ENCODE measurements at places on chromosomes 3 and 15. TPM values are rescaled to one million over a fixed set of nuclear protein-coding genes. Genes with fewer than 3 reads are reported as not detected.

CD96 gene
- 183 TPM for total RNA-seq

- no peak overlapping the region for H3K4me3 ChIP-seq
- H3K4me1 ChIP-seq = no peaks in the 10 kb centered on the region
- H3K36me3 ChIP-seq = peaks cover 6% of the 10 kb centered on the region
- no peak overlapping the region for H3K27ac ChIP-seq
- DNase-seq = no peak
Measured at GRCh38 chr15:58795825-58796224, 24.7 kb downstream of the MINDY2 start.

LRRC28 gene
- 20.0 TPM for total RNA-seq

FRMD4B gene
- total RNA-seq = 7.1 TPM

DNA sequence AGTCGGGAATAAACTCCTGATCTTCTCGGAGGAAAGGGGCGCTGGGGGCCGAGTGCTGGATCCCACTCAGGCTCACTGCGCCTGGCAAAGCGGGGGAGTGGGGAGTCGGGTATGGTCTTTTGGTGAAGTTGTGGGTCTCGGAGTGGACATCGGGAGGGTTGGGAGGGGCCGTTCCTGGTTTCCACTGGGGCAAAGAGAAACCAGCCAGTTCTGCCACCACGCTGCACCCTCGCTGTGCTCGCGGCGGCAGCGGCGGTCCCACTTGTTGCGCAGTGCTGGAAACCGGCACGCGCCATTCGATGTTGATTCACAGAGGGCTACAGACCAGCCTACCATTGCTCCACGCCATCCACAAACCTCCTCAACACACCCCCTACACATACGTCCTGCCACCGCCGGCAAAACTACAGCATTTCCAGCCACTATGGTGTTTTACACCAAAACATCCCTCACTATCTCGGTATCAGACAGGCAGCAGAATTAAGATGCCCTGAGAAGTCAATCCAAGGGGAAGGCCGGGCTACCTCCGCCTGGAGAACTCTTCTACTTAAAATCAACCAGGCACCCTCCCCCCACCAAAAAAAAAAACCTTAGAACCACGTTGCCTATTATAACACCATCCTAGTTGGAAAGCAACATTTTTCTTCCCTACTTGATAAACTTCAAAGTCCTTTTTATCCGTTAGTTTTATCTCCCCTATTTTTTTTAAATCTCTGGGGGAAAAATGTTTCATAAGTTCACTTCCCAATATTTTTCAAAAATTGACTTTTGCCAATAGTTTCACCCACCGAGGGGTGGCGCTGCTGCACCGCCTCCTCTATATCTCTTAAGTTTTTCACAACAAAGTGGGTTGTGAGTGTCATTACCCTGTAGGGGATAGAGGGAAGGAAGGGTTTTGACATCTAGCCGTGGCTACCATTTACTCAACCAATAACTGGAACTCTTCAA, 3.6 kb downstream of the BCL6 start:
- H3K4me3 ChIP-seq = peak overlapping the region; percentile 97
- no peaks in the 10 kb centered on the region for H3K27me3 ChIP-seq
- no peaks in the 10 kb centered on the region for H3K36me3 ChIP-seq
- peak overlapping the region; percentile 98 for H3K27ac ChIP-seq
- peak; percentile 57 for DNase-seq
